ENCODE measurements at places on chromosomes 2 and 18.

DNA sequence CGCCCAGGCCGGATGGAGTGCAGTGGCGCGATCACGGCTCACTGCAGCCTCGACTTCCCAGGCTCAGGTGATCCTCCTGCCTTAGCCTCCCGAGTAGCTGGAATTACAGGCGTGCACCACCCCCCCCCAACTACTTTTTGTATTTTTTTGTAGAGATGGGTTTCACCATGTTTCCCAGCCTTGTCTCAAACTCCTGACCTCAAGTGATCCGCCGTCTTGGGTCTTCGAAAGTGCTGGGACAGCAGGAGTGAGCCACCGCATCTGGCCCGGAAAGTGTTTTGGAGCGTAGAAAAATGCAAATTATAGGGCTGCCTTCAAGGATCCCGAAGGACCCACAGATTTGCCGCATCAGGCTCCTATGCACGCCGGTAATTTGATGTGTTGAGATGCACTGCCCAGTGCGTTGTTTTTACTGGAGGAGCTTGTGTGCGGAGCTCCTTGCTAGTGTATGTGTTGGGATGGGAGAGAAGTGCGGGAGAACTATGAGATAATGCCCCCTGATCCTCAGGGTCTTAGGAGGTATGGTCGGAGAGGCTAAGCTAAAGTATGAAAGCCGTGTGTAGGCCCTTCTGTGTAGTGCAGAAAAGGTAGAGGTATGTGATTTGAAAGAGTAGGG, 1.2 kb upstream of the CLASP1 start:
- peak; percentile 40 for DNase-seq

GRCh38 chr2:21044694-21045371, 960 bp upstream of the APOB start:
- no peak for DNase-seq

DNA sequence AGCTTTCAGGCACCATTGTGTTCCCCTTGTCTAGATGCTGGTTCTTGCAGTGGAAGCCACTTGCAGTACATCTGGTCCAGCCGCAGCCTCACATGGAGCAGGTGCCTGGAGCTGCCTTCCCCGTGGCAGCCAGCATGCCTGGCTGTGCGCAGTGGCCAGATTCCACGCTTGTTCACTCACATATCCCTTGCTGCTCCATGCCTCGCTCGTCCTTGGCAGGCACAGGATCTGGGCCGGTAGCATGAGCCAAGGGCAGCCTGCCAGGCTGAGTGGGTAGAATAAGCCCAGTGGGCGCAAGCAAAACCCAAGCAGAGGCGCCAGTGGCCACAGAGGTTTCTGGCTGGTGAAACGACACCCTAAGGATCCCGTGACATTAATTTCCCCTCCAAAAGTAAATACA, 20.6 kb downstream of the TMX3 start:
- DNase-seq = no peak

DNA sequence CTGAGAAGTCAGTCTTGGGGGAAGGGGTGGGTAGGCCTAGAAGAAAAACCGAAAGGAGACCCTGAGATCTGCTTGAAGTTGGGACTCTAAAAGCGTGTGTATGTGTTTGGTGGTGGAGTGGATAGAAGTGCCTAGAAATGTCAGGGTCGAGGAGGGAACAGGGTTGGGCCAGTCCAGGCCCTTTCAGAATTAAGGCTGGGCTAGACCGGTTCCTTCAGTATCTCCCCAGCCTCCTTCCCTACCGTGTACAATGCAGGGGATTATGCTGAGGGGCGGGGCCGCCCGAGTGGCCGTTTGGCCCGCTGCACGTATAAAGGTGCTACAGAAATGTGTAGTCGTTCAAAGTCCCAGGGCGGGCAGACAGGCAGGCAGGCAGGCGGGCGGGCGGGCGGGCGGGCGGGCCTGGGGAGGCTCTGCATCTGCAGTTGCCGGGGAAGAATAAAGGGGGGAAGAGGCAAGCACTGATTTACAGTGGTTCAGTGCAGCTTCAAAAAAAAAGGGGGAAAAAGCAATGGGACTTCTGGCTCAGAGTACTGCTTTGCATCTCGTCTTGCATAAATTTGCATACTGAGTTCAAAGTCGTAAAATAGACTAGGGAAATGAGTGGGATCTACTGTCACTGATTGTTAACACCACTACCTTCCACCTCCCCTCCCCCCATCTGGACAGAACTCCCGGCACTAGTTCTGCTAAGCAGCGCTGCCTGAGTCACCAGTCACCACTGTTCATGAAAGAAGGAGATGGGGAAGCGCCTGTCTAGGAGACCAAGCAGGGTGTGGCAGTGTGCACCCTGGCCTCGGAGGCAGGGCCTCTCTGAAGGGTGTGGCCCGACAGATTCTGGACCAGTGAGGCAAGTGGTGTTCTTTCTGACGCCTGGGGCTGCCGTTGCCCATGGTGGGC, 3.6 kb downstream of the IGFBP2 start:
- DNase-seq = no peak

- DNase-seq = no peak
Observed at GRCh38 chr2:195543902-195544894, 112.8 kb upstream of the SLC39A10 start.

- DNase-seq = peak; percentile 6
Observed at GRCh38 chr2:46029332-46029811, 267.8 kb upstream of the EPAS1 start.

GRCh38 chr18:55805666-55806065, 217.7 kb upstream of the TCF4 start:
- DNase-seq = no peak

- DNase-seq = no peak
Observed at GRCh38 chr2:206225435-206226232, 48.8 kb upstream of the ZDBF2 start.

DNA sequence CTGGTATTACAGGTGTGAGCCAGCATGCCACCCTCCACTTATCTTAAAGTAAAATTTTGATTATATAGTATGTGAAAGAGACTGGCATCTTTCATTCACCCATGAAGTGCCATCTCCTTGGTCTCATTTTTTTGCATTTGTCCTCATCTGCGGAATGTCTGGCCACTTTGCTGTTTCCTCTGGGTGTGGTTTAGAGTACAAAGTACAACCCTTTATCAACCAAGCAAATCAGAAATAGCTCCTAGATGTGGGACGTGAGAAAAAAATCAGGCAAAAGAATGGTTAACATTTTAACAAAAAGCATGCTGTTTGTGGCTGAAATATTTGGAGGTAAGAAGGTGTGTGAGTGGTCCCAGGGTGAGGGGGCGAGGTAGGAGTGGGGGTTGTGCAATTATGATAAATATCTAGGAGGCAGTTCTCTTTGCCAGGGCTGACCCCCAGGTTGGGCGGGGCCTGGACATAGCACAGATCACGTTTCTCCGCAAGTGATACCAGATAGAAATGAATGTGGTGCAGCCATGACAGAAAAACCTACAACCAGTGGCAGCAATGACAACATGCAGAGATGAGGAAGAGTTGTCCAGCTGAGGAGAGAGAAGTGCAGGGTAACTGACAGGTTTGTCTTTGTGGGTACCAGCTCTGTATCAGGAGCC, 115.8 kb upstream of the SERTAD2 start:
- DNase-seq = no peak

GRCh38 chr2:85430752-85431569, 12.4 kb downstream of the SH2D6 start:
- peak; percentile 87 for DNase-seq

DNA sequence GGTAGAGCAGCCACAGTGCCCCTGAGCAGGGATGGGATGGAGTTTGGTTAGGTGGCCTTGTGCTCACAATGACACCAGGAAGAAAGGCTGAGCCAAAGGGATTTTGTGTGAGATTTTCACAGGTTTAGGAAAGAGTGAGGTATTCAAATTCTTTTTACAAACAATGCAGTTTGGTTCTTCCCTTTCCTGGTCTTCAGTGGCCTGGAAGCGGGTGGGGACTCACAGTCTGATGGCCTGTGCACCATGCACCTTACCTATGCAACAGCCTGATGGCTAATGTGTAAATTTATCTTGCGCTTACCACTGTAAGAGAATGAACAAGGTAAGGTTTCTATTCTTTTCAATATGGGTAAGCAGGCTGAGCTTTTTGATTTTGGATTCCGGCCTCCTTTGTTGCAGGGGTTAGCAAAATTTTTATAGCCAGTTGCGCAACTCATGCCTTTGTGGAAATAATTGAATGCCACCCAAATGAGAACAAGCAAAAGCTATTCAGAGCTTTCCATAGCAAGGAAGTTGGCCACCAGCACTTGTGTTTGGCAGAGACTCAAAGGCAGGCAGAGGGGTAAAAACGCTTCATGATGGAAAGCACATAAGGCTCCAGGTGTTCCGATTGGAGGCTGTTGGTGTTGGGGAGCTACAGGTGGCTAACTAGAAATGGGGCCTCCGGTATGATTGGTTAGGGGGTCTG, 23.8 kb upstream of the IL1R2 start:
- no peak for DNase-seq
